Tongue (tissue), 3 donors: ENCODE measurements at places on chromosomes 13 and 19.
A peak's percentile ranks its signal among the peaks of the same experiment; 100 is the strongest.

DNA sequence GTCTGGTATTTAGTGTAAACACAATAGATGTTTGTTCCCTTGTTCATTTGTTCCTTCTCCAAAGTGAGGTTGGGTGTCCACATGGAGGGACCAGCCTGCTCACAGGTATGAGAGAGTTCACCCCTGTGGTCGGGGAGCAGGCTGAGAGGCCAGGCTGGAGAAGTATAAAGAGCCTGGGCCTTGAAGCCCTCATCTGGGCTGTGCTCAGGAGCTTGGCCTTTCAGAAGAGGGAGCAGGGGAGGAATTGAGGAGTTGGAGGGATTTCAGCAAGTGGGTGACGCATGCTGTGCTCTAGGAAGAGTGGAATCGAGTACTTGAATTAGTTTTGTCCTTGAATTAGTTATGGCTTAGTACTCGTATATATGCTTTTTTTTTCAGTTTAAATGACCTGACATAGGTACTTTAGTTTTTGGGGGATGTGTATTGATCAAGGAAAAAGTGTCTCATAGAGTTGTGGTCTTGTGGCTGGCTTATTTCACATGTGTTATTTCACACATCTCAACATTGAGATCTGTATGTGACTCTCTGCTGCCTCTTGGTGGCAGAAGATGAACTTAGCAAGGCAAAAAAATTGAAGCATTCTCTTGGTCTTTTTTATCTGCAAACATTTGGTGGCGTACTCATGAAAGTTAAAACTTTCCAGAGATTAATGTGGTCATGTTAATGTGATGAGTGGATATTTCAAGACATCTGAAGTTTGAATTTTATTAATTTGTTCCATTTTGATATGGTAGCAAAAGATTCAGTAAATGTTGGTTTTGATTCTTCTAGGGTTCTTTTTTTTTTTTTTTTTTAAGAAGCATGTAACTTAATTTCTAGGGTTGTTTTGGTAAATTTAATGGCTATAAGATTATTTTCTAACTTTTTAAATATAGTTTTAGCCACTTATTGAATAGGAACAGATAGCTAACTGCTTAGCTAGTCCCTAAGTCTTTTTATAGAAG lies 54.3 kb downstream of the SLAIN1 start:
- peak; percentile 82 for DNase-seq

DNA sequence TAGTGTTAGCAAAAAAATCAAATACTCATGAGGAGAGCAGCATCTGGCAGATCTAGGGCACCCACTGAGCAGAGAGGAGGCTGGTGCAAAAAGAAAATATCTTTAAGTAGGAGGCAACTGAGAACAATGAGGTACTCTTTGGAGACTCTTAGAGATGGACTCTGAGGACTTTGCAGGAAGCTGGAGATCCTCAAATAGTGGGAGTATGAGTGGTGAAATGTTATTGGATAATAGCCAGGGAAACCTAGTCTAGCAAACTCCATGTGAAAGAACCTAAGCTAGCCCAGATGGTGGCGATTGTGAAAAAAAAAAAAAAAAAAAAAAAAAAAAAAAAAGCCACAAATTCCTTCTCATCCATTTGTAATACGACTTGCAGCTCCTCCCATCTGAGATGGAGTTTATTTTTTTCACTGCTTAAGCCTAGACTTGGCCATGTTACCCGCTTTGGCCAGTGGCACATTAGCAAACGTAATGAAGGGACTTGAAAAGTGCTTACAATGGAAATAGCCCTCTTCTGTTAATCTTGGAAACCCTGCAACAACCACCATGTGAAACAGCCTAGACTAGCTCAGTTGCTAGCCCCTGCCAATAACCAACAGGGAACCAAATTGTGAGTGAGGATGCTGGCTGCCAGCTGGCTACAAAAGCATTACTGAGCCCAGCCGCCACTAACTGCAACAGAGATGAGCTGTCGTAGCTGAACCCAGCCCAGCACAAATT lies 476.2 kb downstream of the KLF12 start:
- DNase-seq: peak; percentile 62

DNA sequence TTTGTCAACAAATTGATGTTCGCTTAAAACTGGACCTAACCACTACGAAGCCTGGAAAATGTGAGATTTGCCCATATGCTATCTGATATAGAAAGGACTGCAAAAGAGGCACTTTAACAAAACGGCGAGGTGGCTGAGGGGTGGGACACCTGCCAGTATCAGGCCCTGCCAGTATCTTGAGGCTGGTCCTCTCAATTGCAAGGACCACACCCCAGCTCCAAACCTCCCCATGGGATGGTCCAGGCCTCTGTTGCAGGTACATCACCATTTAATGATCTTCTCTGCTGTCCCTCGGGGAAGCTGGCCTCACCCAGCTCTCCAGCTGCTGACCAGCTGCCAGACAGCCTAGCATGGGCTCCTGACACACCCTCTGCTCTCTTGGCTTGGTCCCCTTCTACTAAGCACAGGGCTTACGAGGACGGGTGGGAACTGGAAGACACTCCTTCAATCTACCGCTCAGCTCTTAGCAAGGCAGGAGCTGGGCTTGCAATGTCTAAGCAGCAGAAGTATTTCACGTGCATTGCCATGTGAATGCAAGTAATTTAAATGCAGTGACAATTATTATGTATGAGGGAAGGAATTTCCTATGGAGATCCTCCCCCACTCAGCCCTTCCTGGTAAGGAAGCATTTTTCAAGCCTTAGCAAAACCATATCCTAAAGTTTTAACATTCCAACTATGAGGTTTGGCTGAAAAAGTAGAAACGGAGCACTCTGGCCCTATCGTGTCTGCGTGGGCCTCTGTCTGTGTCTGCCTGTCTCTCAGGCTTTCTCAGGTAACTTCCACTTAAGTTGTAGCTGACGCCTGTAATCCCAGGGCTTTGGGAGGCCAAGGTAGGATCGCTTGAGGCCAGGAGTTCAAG lies 63.9 kb downstream of the LATS2 start:
- DNase-seq: peak; percentile 71

GRCh38 chr13:27792393-27793218 lies at the start of gene GSX1:
Gene GSX1, plus strand, starts transcription at chr13:27792483. Its CDS starts 208 bp downstream, at chr13:27792691.
- peak; percentile 88 for DNase-seq

GRCh38 chr13:73039201-73040108 lies 19.4 kb upstream of the KLF5 start:
- DNase-seq: no peak

- peak; percentile 70 for DNase-seq
Measured at GRCh38 chr19:46616631-46617322, 8.1 kb downstream of the PTGIR start.

DNA sequence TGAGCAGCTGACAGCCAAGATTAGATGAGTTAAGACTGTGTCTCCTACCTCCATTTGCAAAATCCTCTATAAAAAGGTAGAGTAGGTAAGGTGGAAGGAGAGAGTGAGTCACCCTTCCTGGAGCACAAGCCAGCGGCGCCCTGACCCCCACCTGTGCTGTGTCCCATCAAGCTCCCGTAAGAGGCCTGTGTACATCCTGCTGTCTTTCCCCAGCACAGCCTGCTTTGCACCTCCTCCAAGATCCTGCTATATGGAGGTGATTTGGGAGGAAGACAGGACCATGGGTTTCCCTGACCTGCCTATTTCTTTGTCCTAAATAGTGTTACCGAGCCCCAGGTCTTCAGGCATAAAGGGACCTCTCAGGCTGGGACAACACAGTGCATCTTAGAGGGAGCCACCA lies 62.3 kb upstream of the UQCRFS1 start:
- DNase-seq: no peak

DNA sequence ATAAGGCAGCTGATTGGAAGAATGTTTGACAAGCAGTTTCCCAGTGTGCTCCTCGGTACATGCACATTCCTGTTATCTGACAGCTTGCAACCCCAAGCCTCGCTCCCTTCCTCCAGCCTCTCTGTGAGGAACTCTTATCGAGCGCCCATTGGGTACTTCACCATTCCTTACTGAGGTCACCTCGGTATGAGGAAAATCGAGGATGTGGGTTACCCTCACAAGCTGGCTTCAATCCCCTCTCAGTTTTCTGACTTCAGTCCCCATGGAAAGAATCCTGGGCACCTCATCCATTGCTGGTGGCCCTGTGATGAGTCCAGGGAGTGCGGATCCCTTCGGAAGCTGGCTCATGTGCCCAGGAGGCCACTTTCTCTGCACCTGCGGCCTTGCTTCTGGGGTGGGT lies 17.3 kb downstream of the TEX29 start:
- DNase-seq: no peak

- no peak for DNase-seq
Measured at GRCh38 chr19:31601855-31602254, 252.6 kb upstream of the TSHZ3 start.

GRCh38 chr19:50801107-50801506 lies 10.9 kb downstream of the ACP4 start:
- no peak for DNase-seq

GRCh38 chr19:7961920-7962626 lies 18.6 kb upstream of the TIMM44 start:
- DNase-seq: no peak

DNA sequence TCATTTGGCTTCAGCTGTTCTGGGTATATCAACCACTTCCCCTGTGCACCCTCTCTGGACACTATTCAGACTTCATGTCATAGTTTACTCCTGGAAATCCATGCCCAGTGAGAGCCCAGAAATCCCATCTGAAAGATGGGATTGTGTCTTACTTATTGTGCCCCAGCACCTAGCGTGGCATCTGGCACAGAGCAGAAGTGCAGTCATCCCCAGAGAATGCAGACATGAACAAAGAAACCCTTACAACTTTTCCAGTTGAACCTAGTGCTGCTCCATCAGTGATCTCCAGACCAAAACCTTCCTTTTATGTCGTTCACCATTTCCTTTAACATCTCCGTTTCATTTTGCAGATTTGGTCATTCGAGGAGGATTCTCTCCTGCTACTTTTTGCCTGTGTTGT lies 60.6 kb downstream of the MBNL2 start:
- DNase-seq: no peak

DNA sequence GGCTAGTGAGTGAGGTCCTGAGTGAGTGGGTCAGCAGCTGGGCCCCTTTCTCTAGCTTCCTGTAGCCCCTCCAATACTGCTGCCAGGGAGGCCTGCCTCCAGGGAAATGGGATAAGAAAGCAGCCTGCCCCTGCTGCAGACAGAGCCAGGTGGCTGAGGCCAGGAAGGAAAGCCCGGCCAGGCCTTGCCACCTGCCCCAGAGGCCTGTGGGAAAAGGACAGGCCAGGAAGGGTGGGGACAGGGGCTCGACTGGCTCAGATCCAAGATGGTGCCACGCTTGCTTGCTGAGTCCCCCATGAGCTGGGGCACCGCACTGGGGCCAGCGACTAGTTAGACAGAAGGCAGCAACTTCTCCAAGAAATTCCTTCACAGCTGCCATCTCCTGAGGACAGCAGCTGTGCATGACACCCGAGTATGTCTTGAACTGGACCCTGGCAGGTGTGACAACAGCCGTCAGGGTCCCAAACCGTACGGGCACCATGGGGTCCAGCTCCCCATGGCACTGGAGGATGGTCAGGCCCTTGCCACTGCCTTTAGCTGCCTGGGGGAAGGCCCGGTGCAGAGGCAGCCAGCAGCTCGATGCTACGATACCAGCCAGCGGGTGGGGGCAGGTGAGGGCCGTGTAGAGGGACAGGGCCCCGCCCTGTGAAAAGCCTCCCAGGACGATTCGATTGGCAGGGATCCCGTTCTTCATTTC lies 5.1 kb upstream of the PRR36 start:
- peak; percentile 80 for DNase-seq

- DNase-seq: peak; percentile 52
Measured at GRCh38 chr19:20078581-20079031, 806 bp downstream of the ZNF90 start.

- DNase-seq: peak; percentile 66
Measured at GRCh38 chr13:26680123-26680450, 80.5 kb downstream of the GPR12 start.

GRCh38 chr13:98450026-98450425 lies 126.9 kb downstream of the STK24 start:
- DNase-seq: no peak

DNA sequence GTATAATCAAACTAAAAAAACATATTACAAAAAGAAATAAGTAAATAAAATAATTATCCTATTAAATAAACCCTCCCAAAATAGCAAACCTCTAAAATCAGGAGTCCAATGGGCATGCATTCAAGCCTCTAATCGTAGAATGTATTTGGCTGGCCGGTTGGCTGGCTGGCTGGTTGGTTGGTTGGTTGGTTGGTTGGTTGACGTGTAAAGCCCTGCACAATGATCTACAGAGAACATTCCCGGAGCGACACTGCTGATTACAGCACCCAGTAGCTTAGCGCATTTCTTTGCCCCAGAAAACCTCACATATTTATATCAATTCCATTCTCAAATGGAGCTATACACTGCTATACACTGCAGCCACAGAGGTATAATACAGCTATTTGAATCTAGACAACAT lies 65.6 kb downstream of the SACS start:
- no peak for DNase-seq

DNA sequence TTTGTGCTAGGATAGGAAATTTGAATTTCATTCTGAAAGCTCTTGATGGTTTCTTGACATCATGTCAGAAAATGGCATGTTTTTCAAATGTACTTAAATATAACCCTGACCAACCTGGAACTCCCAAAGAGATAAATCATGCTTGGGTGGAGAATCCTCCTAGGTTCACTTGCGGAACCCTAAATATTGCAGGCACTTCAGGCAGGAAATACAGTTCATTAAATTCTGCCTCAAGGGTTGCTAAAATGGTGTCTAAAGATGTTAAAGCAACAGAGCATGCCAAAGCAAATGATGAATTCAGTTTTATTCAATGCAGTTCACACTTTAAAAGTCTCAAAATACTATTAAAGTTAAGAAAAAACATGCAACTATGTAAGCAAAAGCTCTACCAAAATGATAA lies 415.9 kb downstream of the SLITRK6 start:
- no peak for DNase-seq

DNA sequence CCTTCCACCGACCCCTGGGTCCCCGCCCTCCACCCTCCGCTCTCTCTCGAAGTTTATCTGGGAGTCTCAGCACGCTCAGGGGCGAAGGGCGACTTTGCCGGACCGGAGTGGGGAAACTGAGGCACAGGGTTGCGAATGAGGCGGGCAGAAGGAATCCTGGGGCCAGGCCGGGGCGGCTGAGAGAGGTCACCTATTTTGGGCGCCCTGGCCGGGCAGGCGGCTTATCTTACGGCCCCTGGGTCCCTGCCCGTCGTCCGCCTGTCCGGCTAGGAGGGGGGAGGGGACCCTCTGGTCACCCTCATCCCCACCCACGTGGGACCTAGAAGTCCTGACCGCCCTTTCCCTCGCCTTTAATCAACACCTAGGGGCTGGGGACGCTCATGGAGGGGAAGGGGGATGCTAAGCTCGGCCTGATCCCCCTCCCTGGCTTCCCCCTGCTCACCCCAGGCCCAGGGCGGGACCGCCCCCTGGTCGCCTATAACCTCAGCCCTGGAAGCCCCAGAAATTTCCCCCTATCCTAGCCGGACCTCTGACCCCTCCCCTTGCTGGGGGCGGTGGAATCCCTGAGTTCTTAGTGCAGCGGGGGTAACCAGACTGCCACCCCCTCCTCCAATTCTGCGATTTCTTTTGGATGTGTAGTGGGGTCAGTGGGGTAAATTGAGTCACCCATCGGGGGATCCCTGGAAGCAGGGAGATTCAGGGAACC lies 556 bp downstream of the TRIP10 start:
- peak; percentile 31 for DNase-seq

DNA sequence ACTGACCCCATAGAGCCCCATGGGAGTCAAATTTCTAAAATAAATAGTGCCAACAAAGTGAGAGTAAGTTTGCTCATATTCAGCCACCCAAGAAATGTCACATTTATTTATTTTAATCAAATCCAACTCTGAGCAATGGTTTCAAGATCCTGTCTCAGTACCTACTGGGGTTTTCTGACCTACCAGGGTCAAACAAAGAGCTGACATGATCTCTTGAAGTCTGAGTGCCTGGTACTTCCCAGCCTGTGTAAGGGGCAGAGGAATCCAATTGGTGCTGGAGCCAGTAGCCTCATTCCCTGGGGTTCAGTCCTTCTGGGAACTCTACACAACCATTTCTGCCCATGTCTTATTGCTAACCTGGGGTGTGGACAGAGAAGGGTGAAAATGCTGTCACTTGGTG lies 104.6 kb upstream of the SERP2 start:
- DNase-seq: no peak
